ENCODE measurements at places on chromosomes 2 and 18.
A peak's percentile ranks its signal among the peaks of the same experiment; 100 is the strongest.

DNA sequence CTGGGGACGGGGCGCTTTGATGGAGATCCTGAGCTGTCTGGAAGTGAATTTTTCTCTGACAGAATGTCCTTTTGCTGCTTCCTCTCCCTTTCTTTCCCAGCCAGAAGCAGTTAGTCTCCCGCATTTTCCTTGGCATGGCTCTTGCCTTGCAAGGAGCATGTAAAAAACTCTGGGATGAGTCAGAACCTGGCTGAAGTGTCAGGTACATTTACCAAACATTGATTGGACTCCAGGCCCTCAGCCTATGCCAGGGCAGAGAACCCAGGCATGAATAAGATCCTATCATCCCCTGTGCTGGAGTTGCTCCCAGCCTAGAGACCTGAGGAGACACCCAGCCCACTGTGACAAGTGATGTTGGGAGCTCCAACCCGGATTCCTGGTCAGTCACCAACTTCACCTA, 21.6 kb downstream of the STON1 start:
- no peak for DNase-seq

- DNase-seq = no peak
These were observed 4.7 kb upstream of the HOXD10 start for GRCh38 chr2:176111846-176112374.

DNA sequence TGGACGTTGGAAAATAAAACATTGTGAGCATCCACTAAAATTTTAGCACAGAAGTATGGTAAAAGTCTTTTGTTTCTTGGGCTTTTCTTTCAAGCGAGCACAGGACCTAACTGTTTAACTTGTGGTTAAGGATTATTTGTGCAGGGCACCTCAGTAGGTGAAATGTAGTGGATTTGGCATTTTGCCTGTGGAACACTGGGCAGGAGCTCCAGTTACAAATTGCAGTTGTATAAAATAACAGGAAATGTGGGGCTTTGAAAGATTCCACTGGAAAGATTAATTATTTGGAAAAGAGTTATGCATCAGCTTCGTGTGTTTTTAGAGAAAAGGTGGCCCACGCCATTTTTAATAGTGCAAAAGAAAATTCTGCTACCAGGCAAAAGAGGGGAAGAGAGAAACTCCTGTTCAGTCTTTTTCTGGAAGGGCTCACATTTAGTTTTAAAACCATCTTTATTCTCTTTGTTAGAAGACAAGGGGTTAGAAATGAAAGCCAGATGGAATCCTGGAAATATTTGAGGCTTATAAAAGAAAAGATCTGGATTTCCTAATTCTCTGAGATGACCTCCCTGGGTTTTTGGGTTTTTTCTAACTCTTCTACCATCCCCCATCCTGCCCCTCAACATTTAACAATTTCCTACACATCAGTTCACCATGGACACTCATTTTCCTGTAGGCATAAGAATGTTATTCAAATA, 144.3 kb upstream of the SERTAD2 start:
- no peak for DNase-seq

DNA sequence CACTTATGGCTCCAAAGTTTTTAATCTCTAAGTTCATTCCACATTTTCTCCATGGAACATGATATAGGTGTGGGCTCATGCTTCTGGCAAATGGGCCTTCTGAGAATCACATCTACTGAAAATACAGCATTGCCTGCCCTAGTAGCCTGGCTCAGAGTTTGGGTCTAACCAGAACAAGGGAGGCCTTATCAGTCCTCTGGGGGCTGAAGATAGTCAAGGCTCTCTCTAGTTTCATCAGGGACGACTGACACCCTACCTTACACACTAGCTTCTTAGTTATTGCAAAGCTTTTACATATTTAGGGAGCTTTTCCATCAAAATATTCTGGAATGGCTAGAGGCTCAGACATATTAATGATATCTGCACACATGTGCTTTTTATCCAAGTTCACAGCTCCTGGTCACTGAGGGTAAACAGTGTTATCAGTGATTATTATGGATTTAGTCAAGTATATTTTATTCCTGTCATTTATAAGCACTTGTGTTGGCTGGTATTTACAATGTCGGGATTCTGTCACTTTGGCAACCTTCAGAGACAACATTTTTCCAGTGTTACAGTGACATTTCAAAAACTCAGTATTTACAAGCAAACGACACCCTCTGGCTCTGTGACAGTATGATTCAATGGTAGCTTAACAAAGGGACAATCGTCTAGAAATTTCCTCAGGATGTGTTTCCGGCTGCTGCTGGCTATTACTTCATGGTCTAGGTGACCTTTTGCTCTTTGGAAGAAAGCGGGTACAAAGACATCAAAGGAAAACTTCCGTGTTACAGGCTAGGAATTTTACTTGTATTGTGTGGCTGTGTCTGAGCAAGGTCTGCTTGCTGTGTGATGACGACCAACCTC, 200.6 kb downstream of the TCF4 start:
- no peak for DNase-seq

- DNase-seq = no peak
These were observed 239.8 kb downstream of the EN1 start for GRCh38 chr2:118607641-118608040.

- DNase-seq = no peak
These were observed 232.2 kb downstream of the GULP1 start for GRCh38 chr2:188523919-188524318.

DNA sequence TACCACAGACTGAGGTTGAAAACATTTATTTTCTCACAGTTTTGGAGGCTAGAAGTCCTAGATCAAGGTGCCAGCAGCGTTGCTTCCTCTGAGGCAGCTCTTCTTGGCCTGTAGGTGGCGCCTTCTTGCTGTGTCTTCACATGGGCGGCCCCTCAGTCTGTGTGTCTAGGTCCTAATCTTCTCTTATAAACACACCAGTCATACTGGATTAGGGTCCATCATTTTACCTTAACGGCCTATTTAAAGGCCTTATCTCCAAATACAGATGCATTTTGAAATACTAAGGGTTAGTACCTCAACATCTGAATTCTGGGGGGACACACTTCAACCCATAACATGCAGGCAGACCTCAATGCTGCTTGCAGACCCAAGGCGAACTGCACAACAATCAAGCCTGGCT, 4.4 kb upstream of the RMC1 start:
- peak; percentile 56 for DNase-seq

- no peak for DNase-seq
These were observed 11.4 kb downstream of the KLHL41 start for GRCh38 chr2:169520896-169521295.

- DNase-seq = no peak
These were observed 9.1 kb downstream of the CNNM4 start for GRCh38 chr2:96769814-96770213.

DNA sequence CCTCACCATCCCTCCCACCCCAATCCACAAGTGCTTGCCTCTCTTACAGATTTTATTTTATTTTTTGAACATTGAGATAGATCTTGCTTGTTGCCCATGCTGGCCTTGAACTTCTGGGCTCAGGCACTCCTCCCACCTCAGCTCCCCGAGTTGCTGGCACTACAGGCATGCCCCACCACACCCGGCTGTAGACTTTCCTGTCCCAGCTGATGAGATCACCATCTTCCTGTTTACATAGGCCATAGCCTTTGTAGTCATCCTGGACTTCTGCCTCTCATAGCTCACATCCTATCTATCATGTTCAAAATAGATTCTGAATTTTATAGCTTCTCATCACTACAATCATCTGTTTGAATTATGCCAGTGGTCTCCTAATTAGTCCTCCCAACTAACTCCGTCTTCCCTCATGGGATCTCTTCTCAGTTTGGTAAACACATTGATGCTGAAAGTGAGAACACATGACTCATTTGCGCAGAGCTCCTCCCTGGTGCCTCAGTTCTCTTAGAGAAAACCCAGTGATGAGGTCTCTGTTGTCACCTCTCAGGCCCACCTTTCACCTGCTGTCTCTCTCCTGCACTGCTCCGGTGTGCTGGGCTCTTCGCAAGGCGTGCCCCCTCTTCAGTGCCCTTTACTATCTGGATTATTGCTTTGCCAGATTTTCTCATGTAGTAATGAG, 243.0 kb downstream of the ZNF407 start:
- DNase-seq = no peak

DNA sequence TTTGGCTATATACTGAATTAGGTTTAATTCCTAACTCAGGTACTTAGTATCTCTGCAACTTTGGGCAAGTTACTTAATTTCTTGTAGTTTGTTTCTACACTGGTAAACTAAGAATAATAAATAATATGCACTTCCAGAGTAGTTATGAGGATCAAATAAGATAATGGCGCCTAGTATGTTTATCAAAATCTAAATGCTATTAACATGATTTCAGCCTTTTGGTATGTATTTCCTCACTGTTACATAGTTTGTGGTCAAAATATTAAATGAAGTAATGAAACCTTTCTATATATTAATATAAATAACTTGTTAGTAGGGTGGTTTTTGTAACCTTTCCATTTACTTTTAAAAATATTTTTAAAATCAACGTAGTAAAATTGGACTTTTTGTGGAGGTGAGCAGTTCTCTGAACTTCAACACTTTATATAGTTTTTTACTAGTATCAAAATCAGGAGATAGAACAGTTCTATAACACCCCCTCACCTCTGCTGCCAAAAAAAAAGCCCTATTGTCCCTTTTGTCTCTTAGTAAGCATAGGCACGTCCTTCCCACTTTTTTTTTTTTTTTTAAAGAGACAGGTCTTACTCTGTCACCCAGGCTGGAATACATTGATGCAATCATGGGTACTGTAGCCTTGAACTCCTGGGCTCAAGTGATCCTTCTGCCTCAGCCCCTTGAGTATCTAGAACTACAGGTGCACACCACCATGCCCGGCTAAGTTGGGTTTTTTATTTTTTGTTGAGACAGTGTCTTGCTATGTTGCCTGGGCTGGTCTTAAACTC, 44.8 kb downstream of the RAB3GAP1 start:
- no peak for DNase-seq

DNA sequence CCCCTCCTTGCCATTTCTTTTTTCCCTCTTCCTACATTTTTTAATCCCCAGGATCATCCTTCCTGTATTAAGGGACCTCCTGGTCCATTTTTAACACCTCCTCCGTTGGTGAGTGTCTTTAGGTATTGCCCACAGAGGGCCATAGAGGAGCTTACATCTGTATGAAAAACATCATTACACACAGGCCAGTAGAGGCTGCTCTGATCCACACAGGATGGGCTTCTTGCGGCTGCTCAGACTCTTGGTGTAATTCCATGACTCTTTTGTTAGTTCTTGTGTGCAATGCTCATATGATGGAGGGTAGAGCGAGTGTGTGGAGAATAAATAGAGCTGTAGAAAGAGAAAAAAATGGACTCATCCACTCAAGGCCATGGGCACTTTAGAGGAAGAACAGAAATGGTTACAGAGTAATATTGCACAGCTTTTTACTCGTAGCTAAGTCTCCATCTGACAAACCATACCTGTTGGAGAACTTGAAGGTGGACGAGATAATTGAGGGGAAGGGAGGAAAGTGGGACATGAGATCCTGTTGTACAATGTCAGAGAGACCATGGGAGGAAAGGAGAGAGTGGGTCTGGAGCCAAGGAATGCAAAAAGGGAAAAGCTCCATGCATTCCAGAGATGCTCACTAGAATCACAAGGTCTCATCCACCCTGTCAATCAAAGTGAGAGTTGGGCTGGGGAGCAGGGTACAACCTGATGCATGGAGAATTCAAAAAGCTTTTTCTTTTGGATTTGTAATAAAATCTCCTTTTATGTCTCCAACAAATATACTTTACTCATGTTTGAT, 129.7 kb upstream of the TNP1 start:
- DNase-seq = no peak

GRCh38 chr2:134104754-134105153, 149.1 kb upstream of the MGAT5 start:
- DNase-seq = no peak

- DNase-seq = no peak
These were observed 309.7 kb upstream of the ST6GAL2 start for GRCh38 chr2:107195631-107196030.

Measured in stimulated activated CD4-positive, alpha-beta T cell treated with anti-CD3 and anti-CD28 coated beads, TNF-alpha, amount 100 ng/mL, for 1 hour (primary cell).